ENCODE measurements at places on chromosomes 3 and 15.

DNA sequence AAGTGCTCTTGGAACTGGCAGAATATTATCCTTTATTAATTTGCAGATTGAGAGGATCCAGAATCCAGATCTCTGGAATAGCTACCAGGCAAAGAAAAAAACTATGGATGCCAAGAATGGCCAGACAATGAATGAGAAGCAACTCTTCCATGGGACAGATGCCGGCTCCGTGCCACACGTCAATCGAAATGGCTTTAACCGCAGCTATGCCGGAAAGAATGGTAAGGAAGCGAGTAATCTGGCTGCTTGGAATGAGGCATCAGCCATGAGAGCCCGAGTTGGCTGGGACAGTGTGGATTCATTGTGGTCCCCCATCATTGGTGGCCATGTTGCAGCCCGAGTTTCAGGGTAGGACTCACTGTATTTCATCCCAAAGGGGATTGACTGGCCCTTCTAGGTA lies 47.1 kb downstream of the PARP14 start:
- no peak for DNase-seq

DNA sequence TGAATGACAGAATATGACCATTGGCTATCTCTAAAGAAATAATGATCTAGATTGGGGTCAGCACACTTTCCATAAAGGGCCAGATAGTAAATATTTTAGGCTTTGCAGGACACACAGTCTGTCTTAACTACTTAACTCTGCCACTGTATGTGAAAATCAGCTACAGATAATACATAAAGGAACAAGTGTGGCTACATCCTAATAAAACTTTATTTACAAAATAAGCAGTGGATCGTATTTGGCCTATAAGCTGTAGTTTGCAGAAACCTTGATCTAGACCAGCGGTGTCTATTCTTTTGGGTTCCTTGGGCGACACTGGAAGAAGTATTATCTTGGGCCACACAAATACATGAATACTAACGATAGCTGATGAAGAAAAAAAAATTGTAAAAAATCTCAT lies 27.6 kb downstream of the GSK3B start:
- no peak for DNase-seq

- no peak for DNase-seq
Observed at GRCh38 chr3:165389064-165389463, 192.9 kb upstream of the SLITRK3 start.

DNA sequence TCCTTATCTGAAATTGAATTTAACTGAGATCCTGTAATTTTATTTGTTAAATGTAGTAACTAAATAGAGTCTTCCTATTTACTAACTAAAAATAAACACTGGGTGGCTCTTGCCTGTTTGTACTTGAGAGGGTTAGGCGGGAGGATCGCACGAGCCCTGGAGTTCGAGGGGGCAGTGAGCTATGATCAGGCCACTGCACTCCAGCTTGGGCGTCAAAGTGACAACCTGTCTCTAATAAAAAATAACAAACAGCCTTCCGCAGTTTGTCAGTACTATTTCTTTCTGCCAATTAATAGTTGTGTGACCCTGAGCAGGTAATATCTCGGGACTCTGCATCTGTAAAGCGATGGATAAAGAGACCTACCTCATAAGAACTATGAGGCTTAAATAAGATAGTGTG lies 768 bp upstream of the PDE12 start:
- no peak for DNase-seq

- DNase-seq, result no peak
Observed at GRCh38 chr15:60372227-60372626, 25.6 kb downstream of the ANXA2 start.

DNA sequence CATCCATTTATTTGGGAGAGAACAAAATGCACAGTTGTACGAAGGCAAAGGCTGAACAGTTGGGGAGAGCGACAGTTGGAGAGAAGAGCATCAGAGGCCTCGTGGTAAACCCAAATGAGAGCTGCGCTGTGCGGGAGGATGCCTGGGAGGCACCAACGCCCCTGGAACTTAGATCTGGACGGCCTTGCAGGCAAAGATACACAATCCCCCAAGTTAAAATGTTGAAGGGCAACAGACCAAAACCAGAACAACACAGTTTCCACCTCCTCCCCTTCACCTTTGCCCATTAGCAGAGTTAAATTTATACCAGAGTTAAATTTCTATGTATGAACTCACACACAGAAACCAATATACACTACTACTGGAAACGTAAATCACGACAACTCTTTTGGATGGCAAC lies 339.6 kb downstream of the RORA start:
- DNase-seq, result no peak

DNA sequence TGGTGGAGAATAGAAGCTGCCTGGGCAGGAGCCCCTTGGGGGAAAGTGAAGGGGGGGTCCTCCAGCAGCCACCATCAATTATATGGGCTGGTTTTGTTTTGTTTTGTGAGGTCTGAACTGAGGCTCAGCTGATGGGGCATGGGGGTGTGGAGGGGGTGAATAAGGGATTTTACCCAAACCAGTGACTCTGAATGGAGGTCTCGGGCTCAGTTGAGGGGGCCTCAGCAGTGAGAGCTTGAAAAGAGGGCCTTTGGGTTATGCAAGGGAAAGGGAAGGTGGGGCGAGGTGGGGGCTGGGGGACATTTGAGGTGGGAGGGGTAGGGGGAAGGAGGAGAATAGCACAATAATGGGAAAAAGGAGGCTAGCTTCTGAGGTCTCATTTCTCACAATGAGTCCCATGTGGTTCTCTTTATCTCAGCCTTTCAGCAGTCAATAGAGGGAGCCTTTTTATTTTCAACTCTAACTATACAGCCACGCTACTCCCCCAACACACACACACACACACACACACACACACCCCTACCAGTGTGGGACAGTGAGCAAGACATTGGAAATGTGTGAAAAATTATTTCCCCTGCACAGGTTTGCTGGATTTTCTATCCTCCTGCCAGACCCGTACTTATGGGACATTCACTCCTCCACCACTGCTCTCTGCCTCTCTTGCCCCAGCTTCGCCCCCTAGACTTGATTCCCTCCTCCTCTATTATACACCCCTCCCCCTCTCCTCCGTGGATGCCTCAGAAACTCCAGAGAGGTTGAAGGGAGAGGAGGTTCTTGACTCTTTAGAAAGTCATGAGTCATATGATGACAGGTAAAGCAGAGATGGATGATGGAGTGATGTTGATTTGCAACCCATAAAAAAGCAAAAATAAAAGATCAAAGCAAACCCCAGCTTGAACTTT lies 96.0 kb downstream of the GTPBP8 start:
- DNase-seq, result no peak

DNA sequence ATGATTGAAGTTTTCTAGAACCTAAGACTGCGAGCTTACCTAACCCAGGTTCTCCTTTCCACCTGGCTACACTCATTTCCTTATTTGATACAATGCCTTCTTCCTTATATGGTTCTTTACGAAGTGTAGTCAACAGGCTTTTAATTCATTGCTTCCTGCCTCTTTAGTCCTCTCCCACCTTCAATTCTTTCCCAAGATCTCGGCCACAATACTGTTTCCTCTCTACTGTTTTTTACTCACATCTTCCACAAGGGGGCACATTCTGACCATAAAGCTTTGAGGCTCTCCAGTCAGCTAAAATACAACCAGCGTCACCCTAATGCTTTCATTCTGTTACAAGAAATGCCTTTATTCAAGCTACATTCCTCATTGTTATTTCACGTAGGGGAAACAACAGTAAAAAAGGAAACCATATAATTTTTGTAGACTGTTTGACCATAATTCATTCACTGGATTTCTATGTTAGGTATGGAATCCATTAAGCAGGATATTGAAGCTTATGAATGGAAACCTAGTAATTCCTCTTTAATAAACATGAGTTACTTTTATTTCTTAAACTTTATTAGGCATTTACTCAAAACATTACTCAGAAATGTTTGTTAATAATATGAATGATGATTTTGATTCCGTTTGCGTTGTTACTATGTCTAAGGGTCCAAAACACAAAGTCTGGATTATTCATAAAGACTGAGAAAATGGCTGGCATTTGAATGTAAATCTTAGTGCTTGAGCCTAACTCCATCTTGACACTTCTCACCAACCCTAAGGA lies 29.5 kb upstream of the VEPH1 start:
- peak; percentile 69 for DNase-seq

- DNase-seq, result no peak
Observed at GRCh38 chr3:176870451-176870850, 326.8 kb downstream of the TBL1XR1 start.

DNA sequence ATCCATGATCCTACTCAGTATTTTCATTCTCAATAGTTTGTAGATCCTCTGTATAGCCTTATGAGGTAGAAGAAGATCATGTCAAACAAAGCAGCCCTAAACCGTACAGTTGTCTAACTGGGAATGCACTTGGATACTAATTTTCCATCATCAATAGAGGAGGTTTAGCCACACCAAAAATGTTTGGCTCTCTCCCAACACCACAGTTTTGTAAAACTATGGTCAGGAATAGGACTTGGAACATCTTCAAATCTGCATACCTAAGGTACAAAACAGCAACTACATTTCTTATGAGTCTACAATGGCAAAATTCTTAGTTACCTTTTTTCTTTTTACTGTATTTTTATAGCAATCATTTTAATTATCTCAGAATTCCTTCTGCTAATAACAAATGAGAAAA lies 1001.6 kb downstream of the ROBO2 start:
- no peak for DNase-seq

DNA sequence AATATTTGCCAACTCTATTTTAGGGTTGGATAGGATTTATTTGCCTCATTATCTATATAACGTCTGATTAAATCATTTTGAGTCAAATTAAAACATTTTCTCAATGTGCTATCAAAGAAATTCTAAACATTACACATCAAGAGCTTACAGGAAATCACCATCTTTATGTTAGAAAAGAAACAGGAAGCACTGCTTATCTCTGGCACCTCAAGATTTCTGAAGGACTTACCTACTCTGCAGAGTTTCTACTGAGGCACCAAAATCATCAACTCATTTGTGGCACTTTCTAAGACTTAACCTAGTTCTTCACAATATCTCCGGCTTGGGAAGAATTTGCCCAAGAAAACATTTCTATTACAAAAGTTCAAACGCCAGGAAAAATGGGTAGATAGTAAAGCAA lies 181.3 kb upstream of the EOMES start:
- no peak for DNase-seq

GRCh38 chr15:93246266-93247242 lies 157.5 kb upstream of the RGMA start:
- no peak for DNase-seq

DNA sequence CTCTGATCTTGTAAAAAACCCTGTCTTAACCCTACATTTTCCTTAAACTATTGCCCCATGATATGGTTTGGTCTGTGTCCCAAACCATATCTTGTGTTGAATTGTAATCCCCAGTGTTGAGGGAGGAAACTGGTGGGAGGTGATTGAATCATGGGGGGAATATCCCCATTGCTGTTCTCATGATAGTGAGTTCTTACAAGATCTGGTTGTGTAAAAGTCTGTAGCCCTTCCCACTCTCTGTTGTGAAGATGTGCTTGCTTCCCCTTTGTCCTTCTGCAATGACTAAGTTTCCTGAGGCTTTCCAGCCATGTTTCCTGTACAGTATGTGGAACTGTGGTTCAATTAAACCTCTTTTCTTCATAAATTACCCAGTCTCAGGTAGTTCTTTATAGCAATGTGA lies 881.4 kb downstream of the DIPK2A start:
- DNase-seq, result no peak

DNA sequence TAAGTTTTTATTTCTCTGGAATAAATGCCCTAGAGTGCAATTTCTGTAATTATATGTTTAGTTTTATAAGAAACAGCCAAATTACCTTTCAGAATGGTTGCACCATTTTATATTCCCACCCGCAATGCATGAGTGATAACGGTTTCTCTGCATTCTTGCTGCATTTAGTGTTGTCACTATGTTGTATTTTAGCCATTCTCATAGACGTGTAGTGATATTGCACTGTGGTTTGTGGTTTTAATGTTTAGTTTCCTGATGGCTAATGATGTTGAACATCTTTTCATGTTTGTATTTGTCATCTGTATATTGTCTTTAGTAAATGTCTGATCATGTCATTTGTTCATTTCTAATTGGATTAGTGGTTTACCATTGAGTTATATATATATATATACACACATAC lies 73.0 kb upstream of the GOLIM4 start:
- DNase-seq, result no peak

DNA sequence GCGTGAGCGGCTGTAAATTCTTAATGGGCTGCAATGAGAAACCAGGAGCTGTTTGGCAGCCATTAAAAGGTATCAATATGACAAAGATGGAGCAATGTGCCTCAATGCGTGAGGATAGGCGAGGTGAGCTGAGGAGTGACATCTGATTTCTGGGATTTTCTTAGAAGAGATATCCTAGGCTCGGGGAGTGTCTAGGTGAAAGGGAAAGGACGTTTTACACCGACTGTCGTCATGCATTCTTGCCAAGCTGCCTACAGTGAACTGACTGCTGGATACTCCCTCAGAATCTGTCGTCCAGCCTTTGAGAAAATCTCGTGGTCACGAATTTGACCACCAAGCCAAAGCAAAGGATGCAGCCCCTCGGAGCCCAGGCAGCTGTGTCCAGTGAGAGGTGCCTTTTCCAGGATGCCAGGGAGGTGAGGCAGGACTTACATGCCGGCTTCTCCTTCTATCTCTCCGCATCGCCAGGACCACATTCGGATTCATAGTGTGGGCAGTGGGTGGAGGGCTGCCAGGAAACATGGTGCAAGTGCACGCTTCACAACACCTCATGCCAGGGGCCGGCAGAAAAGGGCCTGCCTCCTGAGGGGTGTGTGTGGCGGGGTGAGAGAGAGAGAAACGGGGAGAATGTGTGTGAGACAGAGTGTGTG lies 80.3 kb upstream of the ABHD17C start:
- no peak for DNase-seq

- DNase-seq, result no peak
Observed at GRCh38 chr3:157098823-157099185, 61.1 kb downstream of the CCNL1 start.

DNA sequence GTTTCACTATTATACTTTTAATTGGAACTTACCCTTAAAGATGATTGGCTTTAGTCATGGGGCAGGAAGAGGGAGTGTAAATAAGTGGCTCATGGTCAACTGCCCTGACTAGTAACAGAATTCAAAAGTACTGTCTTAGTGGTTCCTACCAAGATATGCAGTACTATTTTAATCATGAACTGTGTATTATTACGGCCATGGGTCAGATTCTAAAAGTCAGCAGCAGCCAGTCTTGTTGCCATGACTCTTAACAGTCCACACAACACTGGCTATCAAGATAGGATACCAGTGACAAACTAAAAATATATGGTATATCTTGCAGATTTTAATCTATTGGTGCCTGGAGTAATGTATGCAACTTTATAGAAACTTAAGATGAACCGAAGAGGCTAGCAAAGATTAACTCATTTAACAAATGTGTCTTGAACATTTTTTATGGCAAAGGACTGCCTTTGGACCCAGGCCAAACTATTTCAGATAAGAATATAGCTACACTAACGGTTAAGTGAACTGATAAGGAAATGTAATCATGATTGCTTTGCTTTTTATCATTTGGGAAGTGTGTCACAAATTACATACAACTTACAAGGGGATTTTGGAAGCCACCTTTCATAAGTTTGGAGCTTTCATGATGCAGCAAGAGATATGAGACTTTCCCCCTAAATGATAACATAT lies 163.7 kb downstream of the TCF12 start:
- DNase-seq, result no peak

- DNase-seq, result no peak
Observed at GRCh38 chr3:50415061-50415460, 55.7 kb upstream of the TMEM115 start.

All from D341Med (cell line).